ENCODE measurements at places on chromosomes 6 and 20.

- no peaks in the 10 kb centered on the region for H3K27me3 ChIP-seq
- no peaks in the 10 kb centered on the region for H3K36me3 ChIP-seq
- no peak for DNase-seq
Observed at GRCh38 chr6:41638935-41639808, 904 bp downstream of the MDFI start.

- peaks cover 5% of the 10 kb centered on the region for H3K4me1 ChIP-seq
- H3K27ac ChIP-seq: peak overlapping the region; percentile 89
- no peaks in the 10 kb centered on the region for H3K36me3 ChIP-seq
- DNase-seq: no peak
- H3K4me3 ChIP-seq: peak overlapping the region; percentile 96
Observed at GRCh38 chr6:107956586-107957307, 1.3 kb downstream of the SEC63 start.

DNA sequence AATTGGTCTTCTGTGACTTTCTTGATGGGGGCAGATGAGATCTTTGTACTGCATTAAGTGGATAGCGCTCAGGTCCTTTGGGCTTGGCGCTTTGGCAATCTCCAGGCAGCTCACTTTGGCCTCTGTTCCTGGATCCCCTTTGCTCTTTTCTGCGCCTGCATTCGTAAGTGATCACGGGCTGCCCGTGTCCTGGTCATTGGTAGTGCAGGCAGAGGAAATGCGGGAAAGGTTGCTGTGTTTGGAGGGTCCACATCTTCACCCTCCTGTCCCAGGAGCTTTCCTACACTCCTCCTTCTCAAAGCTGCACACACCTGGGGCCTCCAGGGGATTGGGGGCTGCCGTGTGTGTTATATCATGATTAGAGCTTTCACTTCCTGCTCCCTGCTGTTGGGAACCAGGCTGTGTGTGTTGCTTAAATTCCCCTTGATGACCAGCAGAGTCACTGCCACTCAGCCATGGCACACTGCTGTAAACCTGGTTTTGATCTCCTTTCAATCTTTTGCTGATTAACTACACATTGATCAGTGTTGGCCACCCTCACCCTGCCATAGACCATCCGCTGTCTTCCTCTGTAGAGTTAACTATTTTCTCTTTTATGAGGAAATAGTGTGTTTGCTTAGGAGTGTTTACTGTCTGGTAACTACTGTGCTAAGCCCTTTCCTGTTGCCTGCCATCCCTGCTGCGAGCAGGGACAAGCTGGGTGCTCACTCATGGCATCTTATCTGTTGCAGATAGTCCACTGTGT is 13.0 kb upstream of the SNHG17 start:
- H3K36me3 ChIP-seq: no peaks in the 10 kb centered on the region
- no peak for DNase-seq
- no peaks in the 10 kb centered on the region for H3K27me3 ChIP-seq
- no peak overlapping the region for H3K4me3 ChIP-seq

GRCh38 chr20:58892141-58892931 is 39.8 kb downstream of the GNAS start:
- peak overlapping the region; percentile 96 for H3K4me3 ChIP-seq
- H3K36me3 ChIP-seq: no peaks in the 10 kb centered on the region
- H3K4me1 ChIP-seq: peaks cover 12% of the 10 kb centered on the region
- H3K27ac ChIP-seq: peak overlapping the region; percentile 100

DNA sequence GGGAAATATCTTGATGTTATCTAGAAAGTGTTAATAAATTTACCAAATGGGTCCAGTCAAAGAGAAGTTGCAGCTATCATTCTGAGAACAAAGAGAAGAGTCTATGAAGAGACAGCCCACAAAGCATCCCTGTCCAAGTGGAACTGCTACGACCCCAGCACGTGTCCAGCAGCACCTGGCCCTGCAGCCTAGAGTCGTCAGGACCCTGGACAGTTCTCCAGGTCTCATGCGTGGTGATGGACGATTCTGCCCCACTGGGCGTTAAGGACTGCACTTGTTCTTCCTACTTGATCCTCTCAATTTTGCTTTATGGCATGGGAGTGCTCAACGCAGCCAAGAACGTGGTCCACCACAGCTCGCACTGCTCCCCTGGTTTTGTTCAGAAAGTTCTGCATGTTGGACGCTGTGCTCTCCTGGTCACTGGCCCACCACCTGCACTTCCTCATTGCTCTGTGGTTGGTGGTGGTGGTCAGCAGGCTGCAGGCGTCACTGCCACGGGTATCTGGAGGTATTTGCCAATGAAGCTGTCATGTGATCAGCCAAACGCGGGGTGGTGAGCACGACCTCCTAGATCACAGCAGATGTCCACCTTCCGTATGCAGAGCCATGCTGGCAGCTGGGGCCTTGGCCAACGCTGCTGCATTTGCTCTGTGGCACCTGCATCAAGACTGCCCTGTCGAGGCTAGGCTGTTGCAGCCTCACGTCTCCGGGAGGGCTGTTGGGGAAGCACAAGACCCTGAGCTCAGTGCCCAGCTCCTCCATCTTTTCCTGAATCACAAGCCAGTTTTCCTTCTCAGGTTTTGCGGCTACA is 356.4 kb downstream of the CDH4 start:
- no peaks in the 10 kb centered on the region for H3K36me3 ChIP-seq
- H3K27me3 ChIP-seq: no peaks in the 10 kb centered on the region
- H3K4me3 ChIP-seq: no peak overlapping the region
- H3K27ac ChIP-seq: no peak overlapping the region

GRCh38 chr6:86152546-86152945 is 509.9 kb upstream of the SYNCRIP start:
- no peak overlapping the region for H3K27ac ChIP-seq
- H3K4me1 ChIP-seq: no peaks in the 10 kb centered on the region
- H3K4me3 ChIP-seq: no peak overlapping the region
- DNase-seq: no peak
- H3K27me3 ChIP-seq: no peaks in the 10 kb centered on the region

GRCh38 chr6:81722506-81723223 is 29.8 kb downstream of the TENT5A start:
- H3K4me3 ChIP-seq: no peak overlapping the region
- no peak for DNase-seq
- H3K27me3 ChIP-seq: no peaks in the 10 kb centered on the region

GRCh38 chr6:151807513-151808370 is at the start of gene ESR1:
TSS of gene ESR1 (plus strand) at chr6:151807682. CDS start at chr6:151807913, 231 bp downstream.
- peak within 1 kb of the TSS; percentile 99 for H3K27ac ChIP-seq
- H3K27me3 ChIP-seq: no peaks in the 10 kb centered on the region
- no peaks in the 10 kb centered on the region for H3K36me3 ChIP-seq
- H3K4me3 ChIP-seq: peak within 1 kb of the TSS; percentile 59

DNA sequence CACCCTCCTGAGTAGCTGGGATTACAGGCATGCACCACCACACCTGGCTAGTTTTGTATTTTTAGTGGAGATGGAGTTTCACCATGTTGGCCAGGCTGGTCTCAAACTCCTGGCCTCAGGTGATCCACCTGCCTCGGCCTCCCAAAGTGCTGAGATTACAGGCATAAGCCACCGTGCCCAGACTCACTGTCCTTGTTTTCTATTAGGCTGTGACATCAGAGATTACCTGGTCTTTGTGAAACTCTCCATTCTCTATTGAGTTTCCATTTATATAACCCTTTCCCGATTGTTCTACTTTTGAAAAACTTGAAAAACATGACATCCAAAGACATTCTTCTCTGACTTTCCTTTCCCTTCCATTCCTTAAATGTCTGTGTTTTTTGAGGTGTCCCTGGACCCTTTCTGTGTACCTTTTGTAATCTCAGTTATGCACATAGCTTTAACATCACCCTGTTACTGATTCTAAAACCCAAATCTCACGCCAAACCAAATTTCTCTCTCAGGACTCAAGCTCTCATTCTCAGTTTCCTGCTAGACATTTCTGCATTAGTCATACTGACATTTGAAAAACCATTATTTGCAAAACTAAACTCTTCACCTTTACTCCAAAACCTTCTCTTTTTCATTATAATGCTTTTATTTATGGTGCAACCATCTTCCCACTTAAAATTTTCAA is 137.0 kb downstream of the KHDC1L start:
- no peaks in the 10 kb centered on the region for H3K4me1 ChIP-seq
- H3K27ac ChIP-seq: no peak overlapping the region
- H3K4me3 ChIP-seq: no peak overlapping the region
- H3K27me3 ChIP-seq: no peaks in the 10 kb centered on the region

DNA sequence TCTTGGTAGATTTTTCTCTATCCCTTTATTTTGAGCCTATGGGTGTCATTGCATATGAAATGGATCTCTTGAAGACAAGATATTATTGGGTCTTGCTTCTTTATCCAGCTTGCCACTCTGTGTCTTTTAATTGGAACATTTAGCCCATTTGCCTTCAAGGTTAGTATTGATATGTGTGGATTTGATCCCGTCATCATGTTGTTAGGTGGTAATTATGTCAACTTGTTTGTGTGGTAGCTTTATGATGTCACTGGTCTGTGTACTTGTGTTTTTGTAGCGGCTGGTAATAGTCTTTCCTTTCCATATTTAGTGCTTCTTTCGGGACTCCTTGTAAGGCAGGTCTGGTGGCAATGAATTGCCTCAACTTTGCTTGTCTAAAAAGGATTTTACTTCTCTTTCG is 61.9 kb downstream of the UNC5CL start:
- no peaks in the 10 kb centered on the region for H3K36me3 ChIP-seq
- no peak overlapping the region for H3K27ac ChIP-seq
- no peaks in the 10 kb centered on the region for H3K4me1 ChIP-seq
- H3K27me3 ChIP-seq: no peaks in the 10 kb centered on the region

DNA sequence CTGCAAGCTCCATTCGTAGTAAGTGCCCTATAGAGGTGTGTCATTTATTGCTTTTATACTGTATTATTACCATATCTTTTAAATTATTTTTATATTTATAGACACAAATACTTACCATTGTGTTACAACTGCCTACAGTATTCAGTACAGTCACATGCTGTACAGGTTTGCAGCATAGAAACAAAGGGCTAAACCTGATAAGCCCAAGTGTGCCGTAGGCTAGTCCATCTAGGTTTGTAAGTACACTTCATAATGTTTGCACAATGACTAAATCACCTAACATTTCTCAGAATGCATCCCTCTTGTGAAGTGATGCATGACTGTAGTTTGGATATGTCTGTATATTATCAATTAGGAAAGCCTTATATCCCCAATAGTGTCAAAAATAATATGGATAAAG is 122.8 kb downstream of the CLVS2 start:
- no peaks in the 10 kb centered on the region for H3K4me1 ChIP-seq
- DNase-seq: no peak
- no peaks in the 10 kb centered on the region for H3K27me3 ChIP-seq
- no peak overlapping the region for H3K4me3 ChIP-seq

DNA sequence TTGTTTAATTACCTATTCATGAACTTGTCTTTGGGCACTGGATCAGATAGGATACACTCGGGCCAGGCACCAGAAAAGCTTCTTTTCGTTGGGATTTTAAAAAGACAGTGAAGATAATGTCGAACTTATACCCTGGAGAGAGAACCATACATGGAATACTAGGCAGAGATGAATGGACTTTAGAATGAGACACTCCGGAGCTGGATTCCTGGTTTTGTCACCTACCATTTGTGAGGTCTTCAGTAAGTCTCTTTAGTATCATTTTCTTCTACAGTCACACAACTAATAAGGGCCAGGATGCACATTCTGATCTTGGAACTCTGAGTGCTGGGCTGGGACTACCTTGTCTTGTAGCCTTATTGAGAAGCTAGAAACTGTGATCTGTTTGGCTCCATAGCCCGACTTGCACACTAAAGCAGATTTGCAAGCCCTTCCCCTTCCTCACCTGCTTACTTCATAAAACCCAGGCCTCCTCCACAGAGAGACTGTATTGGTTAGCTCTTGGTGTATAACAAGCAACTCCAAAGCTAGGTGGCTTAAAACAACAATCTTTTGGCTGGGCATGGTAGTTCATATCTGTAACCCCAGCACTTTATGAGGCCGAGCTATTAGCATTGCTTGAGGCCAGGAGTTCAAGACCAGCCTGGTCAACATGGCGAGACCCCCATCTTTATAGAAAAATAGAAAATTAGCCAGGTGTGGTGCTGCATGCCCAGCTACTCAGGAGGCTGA is 7.4 kb upstream of the IFT52 start:
- DNase-seq: no peak
- H3K27me3 ChIP-seq: no peaks in the 10 kb centered on the region
- no peak overlapping the region for H3K27ac ChIP-seq
- no peaks in the 10 kb centered on the region for H3K4me1 ChIP-seq
- no peak overlapping the region for H3K4me3 ChIP-seq

DNA sequence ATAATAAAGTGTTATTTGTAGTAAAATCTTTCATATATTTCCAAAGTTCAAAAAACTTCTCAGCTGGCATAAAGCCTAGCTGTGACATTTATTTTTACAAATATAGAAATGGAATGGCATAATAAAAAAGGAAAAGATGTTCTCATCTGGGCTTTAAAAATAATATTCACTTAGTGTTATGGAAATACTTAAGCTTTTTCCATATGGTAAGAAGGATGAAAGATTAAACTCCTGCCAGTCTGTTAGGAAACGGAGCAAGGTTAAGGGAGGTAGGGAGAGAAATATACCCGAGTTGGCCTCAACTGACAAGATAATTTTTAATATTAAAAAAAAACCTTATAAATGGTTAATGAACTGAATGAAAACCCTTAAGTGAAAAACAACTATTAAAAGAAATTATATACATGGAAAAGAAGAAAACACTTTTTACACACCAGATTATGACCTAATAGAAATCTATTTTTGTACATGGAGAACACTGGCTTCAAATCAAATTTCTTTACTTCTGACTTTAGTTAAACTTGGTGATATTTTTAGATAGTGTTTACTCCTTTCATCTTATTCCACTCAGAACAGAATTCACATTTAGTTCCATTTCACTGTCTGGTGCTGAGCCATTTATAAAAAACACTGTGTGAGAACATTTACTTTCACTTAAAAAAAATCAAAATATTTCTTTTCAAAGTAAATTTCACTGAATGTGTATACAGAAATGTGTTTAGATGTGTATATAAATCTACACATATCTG is 137.0 kb downstream of the DST start:
- DNase-seq: no peak
- no peaks in the 10 kb centered on the region for H3K27me3 ChIP-seq
- H3K27ac ChIP-seq: peak overlapping the region; percentile 100
- H3K4me1 ChIP-seq: peaks cover 34% of the 10 kb centered on the region
- H3K4me3 ChIP-seq: no peak overlapping the region

Measured in uterus (tissue), 4 donors.